ENCODE measurements at places on chromosomes 3 and 15.

DNA sequence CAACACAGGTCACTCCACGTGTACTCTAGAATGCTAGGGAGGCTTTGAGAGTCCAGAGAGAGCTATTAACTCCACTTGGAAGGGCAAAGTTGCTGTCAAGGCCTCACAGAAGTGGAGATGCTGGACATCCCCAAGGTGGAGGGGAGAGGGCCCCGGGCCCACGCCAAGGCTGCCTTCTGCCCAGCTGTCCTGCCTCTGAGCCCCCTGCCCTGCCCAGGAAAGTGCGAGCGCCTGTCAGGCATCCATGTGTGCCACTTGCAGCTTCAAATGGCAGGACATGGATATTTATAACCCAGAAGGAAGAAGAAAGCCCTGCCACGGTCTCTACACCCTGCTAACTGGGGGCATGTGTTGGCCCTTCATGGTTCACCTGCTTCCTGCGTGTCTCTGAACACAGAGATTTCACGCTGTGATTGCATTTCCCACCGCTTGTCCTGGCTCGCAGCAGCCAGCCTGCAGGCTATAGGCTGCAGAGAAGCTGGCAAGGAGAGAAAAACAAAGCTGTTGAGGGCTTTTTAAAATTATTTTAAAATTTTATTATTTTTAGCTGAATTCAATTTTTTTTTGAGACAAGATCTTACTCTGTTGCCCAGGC, 17.0 kb downstream of the ANKDD1A start:
- no peak for DNase-seq

- DNase-seq: no peak
These were observed 162.9 kb downstream of the CHSY1 start for GRCh38 chr15:101088788-101089578.

DNA sequence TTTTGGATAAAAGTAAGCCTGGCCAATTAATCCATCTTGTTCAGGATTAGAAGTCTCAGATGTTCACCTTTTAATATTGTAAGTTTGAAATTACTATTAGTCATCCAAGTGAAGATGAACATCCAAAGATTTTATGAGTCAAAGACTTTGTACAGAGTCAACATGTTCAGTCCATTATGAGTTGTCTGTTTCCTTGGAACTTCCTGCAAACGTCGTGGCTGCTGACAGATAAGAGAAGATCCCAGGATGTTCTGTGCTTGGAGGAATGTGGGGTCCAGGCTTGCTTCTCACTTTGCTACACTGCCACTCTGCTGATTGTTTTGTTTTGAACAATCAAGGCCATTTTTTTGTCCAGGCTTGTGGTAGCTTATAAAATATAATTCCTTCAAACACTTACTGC, 74.3 kb upstream of the SLCO2A1 start:
- no peak for DNase-seq

DNA sequence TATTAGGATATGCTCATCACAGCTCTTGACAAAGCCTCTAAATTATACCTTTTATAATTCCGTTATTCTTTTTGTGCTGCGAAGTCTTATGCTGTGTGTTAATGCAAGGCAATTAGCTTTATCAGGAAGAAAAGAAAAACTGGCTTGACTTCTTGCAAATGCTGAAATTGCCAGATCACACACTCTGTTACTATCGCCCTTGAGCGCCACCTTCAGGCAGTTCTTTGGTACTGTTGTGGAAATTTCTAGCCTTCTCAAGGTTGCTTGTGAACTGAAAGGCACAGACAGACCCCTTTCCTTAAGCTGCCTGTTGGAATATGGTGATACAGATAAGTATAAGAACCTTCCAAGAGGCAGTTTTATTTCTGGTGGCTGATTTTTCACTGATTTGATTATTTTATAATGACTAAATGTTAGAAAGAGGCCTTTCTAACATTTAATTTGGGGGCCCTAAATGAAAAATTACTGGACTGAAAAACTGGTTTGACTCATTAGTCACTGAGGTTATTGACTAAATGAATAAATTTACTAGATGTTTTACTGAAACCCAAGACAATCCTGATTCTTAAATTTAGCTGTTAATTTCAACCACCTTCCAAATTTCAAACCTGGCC, 126.2 kb upstream of the RASGRP1 start:
- no peak for DNase-seq

GRCh38 chr3:146851665-146852064, 246.5 kb upstream of the PLSCR5 start:
- DNase-seq: no peak

- DNase-seq: no peak
These were observed 253.8 kb upstream of the ARL6 start for GRCh38 chr3:97510795-97511194.

GRCh38 chr3:13011573-13012220, 61.5 kb downstream of the IQSEC1 start:
- DNase-seq: no peak

DNA sequence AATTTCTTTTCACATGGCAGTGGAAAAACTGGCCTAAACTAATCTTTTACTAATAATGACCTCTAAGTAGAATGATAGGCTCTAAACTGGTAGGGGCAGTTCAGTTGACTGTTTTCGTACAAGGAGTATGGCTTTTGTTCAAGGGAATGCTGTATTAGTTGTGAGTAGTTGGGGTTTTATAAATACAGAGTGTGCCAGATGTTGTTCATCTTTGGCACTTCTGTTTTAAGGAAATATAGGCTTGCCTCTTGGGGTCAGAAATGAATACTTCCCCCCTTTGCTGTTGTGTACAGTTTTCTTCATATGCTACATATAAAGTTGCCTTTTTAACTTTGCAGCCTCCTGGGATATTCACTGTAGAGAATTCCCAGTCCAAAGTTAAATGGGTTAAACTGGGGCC, 181.0 kb upstream of the CGNL1 start:
- DNase-seq: no peak

DNA sequence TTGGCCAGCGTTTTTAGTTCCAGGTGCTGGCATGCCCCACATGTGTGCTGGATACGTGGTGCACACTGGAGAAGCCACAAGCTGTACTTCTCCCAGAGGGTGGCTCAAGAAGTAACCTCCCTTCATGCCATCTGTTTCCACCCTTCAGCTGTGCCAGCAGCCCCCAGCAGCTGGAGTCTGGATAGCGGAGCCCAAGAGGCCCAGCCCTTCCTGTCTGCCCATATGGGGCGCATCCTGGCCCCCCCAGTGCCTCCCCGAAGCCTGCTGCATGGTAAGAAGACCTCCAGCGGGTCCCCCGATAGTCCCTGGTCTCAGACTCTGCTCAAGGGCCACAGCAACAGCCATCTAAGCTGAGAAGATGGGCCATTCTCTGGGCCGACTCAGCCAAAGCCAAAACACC, 5.8 kb upstream of the MANF start:
- no peak for DNase-seq

DNA sequence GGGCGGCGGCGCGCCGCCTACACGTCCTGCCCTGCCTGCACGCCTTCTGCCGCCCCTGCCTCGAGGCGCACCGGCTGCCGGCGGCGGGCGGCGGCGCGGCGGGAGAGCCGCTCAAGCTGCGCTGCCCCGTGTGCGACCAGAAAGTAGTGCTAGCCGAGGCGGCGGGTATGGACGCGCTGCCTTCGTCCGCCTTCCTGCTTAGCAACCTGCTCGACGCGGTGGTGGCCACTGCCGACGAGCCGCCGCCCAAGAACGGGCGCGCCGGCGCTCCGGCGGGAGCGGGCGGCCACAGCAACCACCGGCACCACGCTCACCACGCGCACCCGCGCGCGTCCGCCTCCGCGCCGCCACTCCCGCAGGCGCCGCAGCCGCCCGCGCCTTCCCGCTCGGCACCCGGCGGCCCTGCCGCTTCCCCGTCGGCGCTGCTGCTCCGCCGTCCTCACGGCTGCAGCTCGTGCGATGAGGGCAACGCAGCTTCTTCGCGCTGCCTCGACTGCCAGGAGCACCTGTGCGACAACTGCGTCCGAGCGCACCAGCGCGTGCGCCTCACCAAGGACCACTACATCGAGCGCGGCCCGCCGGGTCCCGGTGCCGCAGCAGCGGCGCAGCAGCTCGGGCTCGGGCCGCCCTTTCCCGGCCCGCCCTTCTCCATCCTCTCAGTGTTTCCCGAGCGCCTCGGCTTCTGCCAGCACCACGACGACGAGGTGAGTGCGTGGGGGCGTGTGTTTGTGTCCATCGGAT, 602 bp downstream of the TRIM71 start:
- no peak for DNase-seq

DNA sequence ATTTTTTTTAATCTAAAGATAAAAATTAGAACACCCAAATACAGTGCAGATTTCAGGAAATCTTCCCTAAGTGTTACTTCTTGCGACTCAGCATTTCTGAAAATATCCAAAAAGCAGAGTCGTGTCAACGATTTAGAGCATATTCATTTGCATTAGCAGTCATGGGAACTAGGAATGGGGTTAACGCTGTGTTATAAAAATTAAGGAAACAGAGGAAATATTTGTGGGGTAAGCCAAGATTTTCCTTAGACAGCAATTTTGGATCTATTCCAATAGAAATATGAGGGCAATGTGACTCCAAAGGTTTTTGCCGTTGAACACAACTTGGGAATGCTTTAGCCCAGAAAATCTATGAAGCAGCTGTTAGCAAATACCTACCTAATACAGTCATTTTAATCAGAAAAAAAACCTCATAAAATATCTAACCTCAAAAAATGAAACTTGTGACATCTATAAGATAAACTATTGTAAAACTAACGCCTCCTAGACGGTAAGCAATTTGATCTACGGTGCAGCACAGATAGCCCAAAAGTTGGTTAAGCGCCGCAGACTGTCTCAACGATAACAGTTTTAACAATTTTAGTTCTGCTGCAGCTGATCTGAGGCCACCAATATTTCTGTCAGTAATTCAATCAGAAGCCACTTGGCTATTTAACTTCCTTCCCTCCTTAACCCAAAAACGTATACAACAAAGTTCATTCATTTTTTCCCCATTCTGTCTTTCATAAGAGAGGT, 5.8 kb upstream of the ATP11B start:
- no peak for DNase-seq

DNA sequence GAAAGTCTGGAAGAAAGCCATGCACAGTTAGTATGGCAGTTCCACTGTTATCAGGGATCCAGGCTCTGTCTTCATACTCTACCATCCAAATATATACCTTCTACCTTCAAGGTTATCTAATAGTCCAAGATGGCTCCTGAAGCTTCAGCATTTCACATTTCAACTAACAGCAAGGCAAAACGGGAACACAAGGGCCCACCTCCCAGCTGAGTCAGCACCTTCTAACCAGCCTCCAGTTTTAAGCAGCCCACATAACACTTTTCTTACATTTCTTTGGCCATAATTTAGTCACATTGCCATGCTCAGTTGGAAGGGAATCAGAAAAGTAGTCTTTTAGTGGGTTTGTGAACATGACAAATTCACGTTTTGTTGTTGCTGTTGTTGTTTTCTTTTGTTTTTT, 15.4 kb upstream of the MSL2 start:
- no peak for DNase-seq

DNA sequence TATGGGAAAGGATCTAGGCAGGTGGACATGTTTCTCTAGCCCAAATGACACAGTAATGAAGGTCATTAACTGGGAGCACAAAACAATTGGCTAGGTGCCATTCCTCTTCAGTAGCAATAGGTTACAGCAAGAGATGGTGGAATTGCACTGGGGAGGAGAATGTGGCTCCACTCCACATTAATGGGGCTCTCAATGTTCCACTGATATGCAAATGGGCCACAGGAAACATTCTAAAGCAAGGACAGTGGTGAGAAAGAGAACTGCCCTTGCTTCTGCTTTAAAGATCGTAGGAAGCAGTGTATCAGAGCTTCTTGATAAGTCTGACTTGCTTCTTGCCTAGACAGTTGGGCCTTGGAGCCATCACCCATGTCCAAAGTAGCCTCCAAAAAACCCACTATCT, 271.4 kb upstream of the PPP2R3A start:
- no peak for DNase-seq

- DNase-seq: no peak
These were observed 119.5 kb downstream of the USP13 start for GRCh38 chr3:179772297-179772696.

GRCh38 chr3:188241883-188242282, 87.9 kb downstream of the LPP start:
- no peak for DNase-seq

GRCh38 chr3:114666623-114667022, 372.8 kb downstream of the TIGIT start:
- DNase-seq: no peak

- peak; percentile 92 for DNase-seq
These were observed 15.2 kb downstream of the SSUH2 start for GRCh38 chr3:8629151-8630021.

GRCh38 chr3:125136966-125137357, 75.6 kb downstream of the SLC12A8 start:
- no peak for DNase-seq

DNA sequence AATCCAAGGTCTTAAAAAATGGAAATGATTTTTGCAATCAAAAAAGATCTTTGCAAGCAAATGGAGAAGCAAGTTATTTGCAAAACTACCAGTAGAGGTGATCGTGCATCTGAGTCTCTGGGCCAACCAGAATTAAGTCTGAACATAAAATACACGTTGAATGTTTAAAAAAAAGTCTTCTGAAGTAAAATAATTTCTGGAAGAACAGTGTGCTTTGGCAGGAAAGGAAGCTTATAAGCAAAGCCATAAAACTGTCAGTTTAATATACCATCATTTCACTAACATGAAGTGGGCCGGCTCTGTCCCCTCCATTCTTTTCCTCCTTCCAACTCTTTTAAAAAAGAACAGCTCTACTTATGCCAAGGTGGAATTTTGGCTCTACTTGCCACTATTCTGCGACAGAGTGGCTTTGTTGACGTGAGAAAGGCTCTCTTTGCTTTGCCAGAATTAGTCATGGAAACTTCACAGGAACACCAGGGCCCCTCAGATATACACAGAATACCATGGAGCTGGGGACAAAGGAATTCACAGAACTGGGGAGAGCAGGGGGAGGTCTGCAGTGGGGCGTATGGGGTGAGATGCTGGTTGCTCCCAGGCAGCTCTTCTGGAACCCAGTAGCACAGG, 29.8 kb downstream of the FSTL1 start:
- DNase-seq: peak; percentile 22

DNA sequence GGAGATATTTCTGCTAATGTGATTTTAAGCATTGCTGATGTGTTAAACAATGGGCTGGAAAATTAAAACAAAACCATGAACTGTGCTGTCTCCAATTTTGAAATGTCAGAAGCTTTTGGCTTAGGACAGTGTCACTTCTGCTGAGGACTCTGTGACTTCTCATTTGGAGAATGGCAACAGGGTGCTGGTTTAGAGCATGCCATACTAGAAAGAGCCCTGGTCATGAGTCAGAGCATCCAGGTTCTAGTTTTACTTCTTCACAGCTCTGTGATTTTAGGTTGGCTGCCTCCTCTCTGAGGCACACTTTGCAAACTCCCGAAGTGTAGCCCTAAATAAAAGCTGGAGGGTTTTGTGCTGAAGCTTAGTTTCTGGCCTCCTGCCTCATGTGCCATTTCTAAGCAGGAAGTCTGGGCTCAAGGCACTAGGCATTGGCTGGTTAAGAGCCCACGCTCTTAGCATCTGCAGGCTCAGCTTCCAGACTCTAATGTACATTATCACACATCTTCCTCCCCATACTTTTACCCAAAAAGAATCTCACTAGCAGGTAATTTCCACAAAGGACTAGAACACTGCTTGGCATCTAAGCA, 193.8 kb downstream of the CNTN3 start:
- DNase-seq: no peak

DNA sequence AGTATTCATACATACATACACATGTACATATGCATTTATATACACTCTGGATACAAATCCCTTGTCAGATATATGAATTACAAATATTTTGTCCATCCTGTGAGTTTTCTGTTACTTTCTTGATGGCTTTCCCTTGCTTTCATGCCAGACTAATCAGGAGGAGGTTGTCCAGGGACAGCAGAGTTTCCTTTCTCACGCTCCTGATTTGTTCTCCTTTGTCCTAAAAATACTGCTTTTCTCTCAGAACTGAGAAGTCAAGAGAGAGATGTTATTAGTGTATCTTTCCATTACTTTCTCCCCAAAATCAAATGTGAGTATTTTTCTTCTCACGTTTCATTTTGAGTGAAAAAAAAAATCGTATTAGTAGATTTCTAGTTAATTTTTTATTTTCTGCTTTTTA, 12.1 kb upstream of the TCAIM start:
- DNase-seq: no peak

All from amniotic stem cell (primary cell).